ENCODE measurements at places on chromosomes 11 and 22.
A peak's percentile ranks its signal among the peaks of the same experiment; 100 is the strongest.

- DNase-seq: no peak
Measured at GRCh38 chr22:30176431-30176830, 70.1 kb downstream of the LIF start.

- no peak for DNase-seq
Measured at GRCh38 chr22:20128902-20129746, 2.5 kb upstream of the ZDHHC8 start.

GRCh38 chr11:118615976-118616371, 8.6 kb downstream of the PHLDB1 start:
- DNase-seq: no peak

DNA sequence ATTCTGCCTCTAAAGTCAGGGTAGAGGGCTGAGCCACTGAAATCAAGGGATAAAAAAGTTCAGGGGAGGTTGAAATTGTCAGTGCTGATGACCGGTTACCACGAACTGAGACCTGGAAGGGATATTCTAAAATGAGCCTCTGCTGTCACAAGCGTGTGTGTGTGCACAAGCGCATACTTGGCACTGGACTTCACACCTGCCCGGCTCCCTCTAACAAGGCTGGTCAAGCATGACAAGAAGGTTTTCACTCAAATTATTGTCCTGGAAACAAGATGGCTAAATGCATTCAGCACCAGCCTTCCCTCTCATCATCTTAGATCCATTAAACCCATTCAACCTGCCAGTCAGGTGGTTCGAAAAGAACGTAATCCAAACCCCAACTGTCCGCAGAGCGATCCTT, 54.8 kb upstream of the CECR2 start:
- DNase-seq: no peak

DNA sequence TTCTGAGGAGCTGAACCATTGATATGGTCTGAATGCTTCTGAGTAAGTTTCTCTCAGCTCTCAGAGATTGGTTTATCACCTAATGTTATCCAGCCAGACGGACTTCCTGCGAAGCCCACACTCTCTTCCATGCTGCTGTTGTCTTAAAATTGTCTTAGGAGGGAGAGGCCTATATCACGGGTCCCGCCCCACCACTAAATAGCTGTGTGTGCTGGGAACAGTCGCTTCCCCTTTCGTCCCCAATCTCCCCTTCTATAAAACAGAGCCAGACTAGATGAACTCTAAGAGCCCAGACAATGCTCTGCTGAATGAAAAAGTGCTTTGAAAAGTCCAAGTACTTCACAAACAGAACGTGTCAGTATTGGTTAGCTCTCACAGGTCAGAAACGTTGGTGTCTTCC, 81.4 kb upstream of the AKIP1 start:
- DNase-seq: no peak

DNA sequence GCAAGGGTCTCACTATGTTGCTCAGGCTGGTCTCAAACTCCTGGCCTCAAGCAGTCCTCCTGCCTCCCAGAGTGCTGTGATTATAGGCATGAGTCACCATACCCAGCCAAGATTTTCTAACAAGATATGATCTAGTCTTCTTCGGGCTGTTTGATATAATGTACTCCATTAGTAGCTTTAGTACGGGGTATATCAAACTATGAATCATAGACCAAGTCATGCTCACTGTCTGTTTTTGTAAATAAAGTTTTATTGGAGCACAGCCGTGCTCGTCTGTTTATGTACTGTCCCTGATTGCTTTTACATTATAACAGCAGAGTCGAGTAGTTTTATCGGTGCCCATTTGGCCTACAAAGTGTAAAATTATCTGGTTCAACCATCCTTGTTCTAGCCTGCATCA, 43.9 kb upstream of the GRIK4 start:
- DNase-seq: no peak

- DNase-seq: no peak
Measured at GRCh38 chr11:74237541-74237940, 66.5 kb downstream of the PPME1 start.

GRCh38 chr22:17095538-17095937, 10.7 kb downstream of the IL17RA start:
- DNase-seq: no peak

- DNase-seq: no peak
Measured at GRCh38 chr11:81975261-81975900, 758.3 kb downstream of the FAM181B start.

DNA sequence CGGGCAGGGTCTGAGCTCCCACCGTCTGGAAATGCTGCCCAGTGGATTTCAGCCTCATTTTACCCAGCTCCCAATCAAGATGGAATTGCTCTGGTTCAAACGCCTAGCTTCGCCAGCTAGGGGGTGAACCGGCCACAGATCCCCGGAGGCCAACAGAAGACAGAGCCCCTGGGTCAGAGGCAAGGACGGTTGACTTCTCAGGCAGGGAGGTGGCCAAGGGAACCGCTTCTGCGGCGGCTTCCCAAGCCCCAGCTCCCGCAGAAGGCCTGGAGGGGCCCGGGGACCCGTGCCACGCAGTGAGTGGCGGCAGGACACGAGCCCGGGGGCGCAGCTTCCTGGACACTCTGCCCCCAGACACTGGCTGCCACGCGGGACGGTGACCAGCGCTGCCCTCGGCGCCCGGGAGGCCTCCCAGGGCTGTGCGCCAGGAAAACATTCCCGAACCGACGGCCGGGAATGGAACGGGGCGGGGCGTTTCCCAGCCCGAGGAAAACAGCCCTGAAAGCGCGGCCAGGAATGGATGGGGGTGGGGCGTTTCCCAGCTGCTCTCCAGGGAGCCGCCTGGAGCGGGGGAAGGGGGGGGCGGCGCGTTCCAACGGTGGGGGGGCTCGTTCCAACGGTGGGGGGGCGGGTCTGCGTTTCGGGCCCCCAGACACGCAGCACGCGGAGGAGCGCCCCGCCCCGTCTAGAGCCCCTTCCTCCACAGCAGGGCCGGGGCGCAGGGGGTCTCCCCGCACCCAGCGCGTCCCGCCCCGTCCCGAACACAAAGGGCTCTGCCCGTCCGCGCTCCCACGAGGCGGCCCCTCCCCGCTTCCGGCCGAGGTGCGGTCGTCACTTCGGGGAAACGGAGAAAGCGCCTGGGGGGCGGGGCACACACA, 13.5 kb upstream of the B4GALNT4 start:
- DNase-seq: peak; percentile 76
